SIG-M5 (cell line): ENCODE measurements at places on chromosomes 5 and 9.

DNA sequence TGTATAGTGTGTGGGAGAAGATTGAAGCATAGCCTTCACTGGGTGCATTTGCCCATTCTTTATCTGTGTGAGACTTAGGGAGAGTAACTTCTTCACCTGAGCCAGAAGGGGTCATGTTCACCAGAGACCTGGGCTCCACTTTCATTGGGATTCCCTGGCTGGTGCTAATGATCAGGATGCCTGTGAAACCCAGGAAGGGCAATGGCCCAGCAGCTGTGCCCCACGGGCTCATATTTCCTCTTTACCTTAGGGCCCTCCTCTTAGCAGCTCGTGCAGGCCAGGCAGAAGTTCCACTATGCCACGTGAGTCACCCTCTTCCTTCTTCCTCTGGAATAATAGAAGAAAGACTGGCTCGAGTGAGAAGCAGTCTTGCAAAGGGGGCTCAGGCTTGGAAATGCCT lies 5.0 kb downstream of the PPARGC1B start:
- no peak for DNase-seq

DNA sequence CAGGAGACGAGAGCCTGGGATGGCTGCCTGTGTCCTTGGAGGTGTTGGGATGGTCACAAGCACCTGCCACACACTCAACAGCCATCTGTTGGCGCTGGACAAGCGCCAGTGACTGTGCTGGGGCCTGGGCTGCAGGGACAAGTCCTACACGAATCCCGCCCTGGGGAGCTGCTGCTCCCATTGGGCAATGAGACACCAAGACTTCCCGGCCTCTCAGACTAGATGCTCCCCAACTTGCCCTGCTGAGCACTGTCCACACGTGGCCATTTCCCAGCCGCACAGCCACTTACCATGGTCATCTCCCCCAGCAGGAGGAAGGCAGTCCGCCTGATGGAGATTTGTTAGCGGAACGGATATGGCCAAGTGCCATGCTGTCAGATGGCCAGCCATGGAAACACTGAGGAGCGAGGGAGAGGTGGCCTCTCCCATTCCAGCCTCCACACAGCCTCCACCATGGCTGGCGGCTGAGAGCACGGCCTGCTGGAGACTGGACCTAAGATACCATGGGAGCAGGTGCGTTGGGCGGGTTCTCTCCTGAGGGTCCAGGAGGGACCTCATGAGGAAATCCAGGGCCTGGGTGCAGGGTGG lies 43.9 kb downstream of the PRRT1B start:
- no peak for DNase-seq

DNA sequence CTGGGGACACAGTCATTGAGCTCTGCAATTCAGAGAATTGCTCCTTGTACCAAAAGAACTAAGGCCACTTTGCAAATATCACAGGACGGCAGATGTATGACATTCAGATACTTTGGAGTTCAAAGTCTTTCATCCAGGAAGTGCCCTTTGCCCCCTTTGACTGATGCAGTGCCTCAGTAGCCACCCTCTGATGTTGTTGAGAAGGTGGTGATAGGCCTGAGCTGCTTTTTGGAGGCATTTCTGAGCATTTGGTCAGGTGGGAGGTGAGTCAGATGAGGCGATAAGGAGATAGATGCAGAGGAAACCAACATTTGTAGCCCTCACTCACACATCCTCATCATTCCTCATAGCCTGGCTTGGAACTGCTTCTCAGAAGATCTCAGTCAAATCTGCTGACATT lies 63.4 kb downstream of the ANGPTL2 start:
- no peak for DNase-seq

- DNase-seq = no peak
Observed at GRCh38 chr9:92439921-92440750, 15.9 kb upstream of the OMD start.

GRCh38 chr5:69160651-69161050 lies 6.3 kb upstream of the CCNB1 start:
- no peak for DNase-seq

GRCh38 chr5:149795360-149795759 lies 65.2 kb downstream of the PPARGC1B start:
- no peak for DNase-seq

GRCh38 chr9:36637491-36638270 lies 65.0 kb downstream of the MELK start:
- DNase-seq = no peak

GRCh38 chr5:84058561-84058960 lies 326.1 kb downstream of the EDIL3 start:
- DNase-seq = no peak

DNA sequence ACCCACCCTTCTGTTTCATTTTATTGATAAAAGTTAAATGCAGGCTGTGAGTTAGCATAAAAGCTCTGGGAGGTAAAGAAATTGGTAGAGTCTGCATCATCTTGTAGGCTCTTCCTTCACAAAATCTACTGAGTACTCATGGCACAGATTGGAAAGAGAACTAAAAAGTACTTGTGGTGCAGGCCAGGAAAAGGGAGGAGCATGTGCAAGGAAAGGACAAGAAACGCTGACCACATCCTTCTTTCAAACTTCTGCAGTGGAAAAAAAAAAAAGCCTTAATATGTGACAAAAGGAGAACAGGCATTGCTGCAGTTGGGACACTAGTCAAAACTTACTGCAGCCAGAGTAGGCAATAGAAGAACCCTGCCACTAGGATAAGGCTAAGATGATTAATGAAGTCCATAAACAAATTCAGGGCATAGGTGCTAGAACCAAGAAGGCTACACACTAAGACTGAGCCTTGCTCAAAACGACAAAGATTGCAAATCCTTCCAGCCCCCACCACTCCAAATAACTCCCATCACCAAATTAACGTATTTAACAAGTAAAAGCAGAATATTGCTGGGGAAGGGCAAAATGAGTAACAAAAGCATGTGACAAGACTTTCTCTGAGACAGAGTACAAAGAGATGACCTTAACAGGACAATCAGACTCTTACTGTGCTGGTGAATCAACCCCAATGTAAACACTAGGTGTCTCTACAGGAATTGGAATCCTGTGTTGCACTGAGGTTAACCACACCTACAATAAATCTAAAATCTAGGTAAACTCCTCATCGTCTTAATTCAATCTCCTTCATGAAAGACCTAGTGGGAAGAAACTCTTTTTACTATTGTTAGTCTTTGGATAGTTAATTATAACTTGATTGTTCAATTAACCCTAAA lies 1024.8 kb downstream of the TLE1 start:
- no peak for DNase-seq

GRCh38 chr9:93958121-93958818 lies 3.1 kb upstream of the BARX1 start:
- no peak for DNase-seq

GRCh38 chr5:89989776-89990175 lies 419.8 kb downstream of the CETN3 start:
- no peak for DNase-seq

- no peak for DNase-seq
Observed at GRCh38 chr5:78360674-78360923, 182 bp downstream of the SCAMP1 start.

DNA sequence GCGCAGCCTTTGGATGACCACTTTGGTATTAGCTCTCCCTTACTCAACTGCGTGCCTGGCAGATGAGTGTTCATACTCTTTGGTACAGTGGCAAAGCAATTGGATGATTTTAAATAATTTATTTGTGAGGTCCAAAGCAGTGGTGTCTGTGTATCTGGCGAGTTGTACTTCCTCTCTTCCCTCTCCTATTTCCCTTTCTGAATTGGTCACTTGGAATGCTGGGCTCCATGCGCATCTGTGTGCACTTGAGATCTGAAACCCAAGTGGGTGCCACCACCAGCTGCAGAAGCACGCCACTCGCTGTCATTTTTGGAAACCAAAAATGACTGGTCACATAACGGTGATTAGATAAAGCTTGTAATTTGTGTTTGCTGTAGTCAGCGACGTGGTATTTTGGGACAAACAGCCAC lies 386.0 kb upstream of the KLF4 start:
- no peak for DNase-seq

DNA sequence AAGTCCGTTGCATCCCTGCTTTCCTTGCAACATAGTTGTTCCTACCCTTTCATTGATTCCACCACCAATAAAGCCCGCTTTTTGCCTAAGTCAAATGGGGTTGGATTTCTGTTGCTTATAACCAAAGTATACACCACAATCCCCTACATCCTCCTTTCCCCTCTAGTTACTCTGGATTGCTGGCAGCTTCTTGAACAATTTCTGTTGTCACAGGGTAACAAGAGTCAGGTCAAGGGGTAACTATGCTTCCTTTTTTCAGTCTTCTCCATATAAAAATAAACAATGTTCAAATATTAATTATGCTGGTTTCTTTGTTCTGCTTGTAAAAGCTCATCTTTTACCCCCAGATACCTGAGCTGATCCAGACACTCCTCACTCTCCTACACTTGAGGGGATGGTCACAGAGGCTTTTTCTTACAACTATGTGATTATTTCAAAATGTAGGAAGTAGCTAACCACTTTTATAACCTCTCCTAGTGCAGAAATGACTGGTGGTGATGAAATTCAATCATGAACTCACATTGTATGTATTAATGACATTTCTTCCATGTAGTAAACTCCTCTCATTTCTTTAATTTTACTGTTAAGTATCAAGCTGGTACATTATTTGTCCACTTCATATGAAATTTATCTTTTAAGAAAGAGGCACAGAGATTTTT lies 136.5 kb downstream of the SNX18 start:
- no peak for DNase-seq

DNA sequence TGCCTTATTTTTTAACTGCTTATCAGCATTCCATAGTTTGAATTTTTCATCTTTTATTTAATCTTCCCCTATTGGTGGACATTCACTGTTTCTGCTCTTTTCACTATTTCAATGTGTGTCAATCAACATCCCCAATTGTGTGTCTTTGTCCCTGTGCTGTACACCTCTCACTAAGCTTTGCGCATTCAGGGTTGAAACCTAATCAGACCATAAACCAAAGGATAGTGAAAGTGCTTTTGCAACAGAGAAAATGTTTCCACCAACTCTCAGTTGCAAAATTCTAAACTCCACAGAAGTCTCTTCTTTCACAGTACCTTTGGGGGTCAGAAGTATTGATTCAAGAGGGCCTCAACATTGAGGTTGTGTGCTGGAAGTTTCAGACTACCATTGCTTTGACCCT lies 127.1 kb upstream of the SAP30L start:
- no peak for DNase-seq

DNA sequence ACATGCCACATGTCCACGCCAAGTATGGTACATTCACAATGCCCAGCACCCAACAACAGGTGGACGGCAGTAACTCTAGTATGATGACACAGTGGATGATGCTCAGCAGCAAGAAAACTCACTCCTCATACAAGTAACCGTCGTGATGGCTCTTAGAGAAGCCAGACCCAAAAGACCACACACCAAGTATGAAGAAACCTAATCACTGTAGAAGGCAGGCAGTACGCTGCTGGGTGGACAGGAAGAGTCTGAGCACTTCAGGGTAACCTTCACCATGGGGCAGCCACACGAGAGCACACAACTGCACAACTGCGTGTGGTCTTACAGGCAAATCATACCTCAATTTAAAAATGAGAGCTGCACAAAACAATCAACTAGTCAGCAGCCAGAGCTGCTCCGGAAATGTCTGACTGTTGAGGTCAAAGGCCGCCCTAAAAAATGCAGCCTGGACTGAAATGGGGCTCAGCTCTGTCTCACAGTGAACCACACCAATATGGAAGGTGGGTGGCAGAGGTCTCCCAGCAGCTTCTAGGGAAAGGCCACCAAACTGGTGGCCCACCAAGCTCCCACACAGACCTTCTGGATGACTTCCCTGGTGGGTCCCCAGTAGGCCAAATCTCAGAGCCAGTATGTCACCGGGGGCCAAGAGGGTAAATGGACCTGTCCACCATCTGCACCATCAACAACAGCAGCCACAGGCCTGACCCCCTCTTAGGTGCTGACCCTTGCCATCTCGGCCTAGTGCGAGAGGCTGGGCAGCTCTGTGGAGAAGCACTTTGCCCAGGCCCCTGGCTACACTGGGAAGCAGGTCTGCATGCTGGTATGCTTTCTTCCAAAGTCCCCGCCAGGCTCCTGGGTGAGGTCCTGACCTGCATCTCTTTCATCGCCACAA lies 17.8 kb downstream of the BICD2 start:
- DNase-seq = no peak

DNA sequence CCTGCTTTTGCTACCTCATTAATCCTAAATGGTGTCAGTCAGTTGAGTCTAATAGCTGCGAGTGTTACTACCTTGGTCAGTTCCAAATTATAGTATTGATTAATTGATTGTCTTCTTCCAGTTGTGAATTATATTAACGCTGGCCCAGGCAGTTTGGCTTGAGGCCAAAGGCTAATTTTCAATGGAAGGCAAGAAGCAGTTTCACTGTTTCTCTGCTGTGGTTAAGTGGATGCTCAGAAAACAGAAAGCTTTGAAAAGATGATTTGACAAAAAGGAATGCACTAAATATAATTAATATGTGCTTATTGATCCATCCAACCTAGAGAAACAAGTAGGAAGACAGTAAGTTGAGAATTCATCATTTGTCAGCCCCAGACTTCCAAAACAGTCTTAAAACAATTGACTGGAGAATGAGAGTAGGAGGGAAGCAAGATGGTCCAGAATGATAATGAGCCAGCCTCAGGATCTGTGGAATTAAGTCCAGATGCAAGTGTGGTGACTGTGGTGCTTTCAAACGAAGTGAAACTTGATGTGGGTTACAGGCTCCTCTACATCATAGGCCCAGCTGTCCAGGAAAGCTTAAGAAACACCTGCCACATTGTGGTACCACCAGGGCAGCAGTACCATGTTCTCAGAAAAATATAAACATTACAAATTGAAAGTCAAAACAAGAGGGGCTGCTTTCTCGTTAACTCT lies 1371.0 kb upstream of the DMAC1 start:
- DNase-seq = no peak

- DNase-seq = no peak
Observed at GRCh38 chr9:75112789-75113188, 24.5 kb downstream of the OSTF1 start.

- no peak for DNase-seq
Observed at GRCh38 chr9:117296453-117296852, 118.4 kb downstream of the ASTN2 start.

- no peak for DNase-seq
Observed at GRCh38 chr9:88950341-88951154, 40.7 kb upstream of the S1PR3 start.

DNA sequence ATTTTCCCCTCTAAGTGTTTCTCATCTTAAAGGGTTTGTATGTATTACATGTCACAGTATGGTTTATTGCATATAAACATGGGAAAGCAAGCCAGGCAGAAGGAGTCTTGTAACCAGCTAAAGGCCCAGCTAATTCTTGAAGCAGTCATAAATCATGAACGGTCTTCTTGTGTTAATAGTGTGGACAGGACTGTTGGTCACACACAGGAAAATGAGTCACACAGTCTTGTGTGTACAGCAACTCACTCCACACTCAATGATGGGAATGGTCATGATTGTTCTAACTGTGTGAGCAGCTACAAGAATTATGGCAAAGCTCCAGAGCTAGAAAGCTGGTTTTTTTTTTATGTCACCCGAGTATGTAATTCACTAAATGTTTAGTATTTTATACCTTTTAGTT lies 123.9 kb downstream of the GHR start:
- no peak for DNase-seq

- no peak for DNase-seq
Observed at GRCh38 chr9:121786998-121787422, 135.6 kb downstream of the DAB2IP start.
